ENCODE measurements at places on chromosomes 6 and 20.

DNA sequence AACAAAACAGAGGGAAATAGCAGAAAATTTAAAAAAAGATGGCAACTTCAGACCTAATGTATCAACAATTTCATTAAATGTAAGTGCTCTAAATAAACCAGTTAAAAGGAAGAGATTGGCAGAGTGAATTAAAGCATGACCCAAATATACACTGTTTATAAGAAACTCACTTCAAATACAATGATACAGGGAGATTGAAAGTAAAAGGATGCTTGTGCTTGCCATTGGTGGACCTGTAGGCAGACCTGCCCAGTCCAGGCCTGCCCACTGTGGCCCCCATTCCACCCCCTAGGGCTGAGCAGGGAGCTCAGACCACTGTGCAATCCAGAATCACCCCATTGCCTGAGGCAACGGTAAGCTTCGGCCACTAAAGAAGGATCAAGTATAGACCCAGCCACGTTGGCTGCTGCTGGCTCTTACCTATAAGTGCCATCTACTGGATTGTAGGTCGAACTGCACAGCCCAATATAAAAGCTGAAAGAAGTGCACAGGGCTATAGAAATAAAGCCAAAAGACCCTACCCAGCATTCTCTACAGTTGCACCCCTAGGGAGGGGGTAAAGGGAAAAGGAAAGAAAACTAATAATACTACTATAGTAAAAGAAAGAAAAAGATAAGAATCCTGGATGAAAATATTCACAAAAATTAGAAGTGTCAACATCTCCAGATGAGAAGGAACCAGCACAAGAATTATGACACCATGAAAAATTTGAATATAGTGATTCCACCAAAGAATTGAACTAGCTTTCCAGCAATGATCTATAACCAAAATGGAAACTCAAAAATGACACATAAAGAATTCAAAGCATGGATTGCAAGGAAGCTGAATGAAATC lies 36.1 kb downstream of the PSMB1 start:
- DNase-seq = peak; percentile 52

DNA sequence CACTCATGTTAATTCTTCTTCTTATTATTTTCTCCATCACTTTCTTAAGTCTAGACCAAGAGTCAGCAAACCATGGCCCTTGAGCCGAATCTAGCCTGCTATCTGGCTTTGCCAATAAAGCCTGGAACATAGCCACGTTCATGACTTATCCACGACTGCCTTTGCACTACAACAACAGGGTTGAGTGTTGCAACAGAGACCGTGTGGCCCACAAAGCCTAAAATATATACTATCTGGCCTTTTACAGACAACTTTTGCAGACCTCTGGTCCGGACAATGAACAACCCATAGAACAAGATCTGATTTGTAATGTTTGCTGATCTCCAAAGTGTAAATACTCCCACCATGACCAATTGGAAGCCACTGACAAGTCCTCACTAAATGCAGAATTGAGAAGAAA lies 140.5 kb upstream of the CDYL start:
- no peak for DNase-seq

- peak; percentile 59 for DNase-seq
Observed at GRCh38 chr6:35583893-35584688, 71.4 kb upstream of the TULP1 start.

DNA sequence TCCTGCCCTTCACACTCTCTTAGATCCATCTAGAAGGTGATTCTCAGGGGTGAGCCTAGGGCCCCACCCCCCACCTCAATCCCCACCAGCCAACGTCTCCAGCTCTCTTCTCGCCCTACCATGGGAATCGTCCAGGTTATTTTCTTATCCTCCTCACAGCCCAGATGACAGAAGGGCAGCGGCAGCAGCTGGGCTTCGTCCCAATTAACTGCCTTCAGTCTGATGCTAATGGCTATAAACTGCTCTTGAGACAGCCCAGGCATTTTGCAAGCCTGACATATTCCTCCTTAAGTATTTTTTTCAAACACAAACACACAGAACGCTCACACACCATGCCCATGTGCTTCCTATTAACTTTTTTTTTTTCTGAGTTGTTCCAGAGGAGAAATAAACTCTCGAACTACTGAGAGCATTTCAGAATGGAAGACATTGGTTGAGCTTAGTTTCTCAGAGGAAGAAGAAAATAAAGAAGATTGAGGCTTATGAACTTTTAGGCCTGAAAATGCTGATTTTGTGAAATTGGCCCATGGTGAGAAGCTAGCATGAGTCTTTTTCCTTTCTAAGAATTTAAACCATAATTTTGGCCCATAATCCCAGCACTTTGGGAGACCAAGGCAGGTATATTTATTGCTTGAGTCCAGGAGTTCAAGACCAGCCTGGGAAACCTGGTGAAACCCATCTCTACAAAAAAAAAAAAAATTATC lies 124.6 kb downstream of the EYA2 start:
- DNase-seq = no peak

GRCh38 chr20:38859070-38859690 lies 53.7 kb downstream of the PPP1R16B start:
- DNase-seq = peak; percentile 69

DNA sequence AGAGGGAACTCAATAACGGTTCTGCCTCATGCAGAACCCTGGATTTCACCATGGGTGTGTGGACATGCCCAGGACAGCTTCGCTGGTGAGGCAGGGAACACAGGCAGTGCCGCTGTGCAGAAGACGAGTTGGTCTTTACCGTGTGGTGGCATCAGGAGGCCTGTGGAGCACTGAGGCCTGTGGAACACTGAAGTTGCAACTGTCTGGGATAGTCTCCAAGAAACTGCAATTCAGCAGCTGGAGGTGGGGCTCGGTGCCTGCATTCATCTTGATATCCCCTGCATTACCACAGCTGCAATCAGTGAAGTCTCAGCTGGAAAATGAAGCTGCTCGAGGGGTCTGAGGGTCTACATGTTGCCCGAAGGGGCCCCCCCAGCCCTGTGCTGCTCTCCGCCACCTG lies 202.4 kb upstream of the CDH4 start:
- DNase-seq = no peak

DNA sequence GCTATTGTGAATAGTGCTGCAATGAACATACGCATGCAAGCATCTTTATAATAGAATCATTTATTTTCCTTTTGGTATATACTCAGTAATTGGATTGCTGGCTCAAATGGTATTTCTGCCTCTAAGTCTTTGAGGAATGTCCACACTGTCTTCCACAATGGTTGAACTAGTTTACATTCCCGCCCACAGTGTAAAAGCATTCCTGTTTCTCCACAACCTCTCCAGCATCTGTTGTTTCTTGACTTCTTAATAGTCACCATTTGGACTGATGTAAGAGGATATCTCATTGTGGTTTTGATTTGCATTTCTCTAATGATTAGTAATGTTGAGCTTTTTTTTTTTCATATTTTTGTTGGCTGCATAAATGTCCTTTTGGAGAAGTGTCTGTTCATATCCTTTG lies 208.7 kb downstream of the PHF3 start:
- DNase-seq = no peak

GRCh38 chr20:58202044-58202443 lies 26.4 kb downstream of the ANKRD60 start:
- DNase-seq = no peak

DNA sequence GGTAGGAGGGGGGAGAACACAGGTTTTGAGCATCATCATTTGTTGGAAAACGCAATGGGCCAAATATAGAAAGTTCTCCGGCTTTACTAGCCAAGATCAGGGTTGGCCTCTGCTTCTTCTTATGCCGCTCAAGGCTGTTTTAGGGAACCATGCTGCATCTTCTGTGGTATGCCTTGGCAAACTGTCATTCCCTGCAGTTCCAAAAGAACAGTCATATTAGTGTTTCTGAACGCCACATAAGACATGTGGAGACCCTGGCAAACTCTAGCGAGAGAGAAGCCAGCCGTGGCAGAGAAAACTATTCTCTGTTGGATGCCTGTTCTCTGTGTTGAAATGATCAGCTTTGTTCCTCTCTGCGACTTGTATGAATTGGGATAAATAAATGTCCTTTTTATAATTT lies 10.8 kb downstream of the ACTR5 start:
- no peak for DNase-seq

DNA sequence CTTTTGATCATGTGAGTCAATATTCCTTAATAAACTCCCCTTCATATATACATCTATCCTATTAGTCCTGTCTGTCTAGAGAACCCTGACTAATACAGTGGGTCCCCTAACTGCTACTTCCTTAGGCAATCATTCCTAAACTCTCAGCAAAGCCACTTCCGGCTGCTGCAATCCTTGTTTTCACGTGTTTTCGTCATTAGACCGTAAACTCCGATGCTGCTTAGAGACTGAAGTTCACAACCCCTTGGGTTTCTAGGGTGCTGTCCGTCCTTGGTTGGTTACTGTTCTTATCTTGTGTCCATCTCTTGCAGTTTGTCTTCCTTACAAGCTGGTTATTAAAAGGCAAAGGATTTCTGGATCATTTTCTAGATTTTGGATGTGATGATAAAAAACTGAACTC lies 106.4 kb downstream of the GMPR start:
- DNase-seq = no peak

DNA sequence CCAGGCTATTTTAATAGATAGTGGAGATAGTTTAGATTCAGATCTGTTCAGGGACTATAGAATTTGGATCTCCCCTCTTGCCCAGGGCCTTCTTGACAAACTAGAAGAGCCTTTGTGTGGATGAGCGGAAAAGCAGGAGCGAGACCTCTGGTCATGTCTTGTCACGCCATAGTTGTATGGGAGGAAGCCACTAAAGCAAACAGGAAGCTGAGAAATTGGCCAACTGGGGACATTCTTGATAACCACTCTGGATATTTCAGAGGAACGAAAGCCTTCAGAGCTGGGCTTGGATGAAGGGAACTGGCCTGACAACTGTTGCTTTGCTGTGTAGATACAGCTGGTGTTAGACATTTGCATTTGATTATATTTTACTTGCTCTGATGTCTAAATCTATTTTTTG lies 54.1 kb upstream of the EXOC2 start:
- DNase-seq = no peak

DNA sequence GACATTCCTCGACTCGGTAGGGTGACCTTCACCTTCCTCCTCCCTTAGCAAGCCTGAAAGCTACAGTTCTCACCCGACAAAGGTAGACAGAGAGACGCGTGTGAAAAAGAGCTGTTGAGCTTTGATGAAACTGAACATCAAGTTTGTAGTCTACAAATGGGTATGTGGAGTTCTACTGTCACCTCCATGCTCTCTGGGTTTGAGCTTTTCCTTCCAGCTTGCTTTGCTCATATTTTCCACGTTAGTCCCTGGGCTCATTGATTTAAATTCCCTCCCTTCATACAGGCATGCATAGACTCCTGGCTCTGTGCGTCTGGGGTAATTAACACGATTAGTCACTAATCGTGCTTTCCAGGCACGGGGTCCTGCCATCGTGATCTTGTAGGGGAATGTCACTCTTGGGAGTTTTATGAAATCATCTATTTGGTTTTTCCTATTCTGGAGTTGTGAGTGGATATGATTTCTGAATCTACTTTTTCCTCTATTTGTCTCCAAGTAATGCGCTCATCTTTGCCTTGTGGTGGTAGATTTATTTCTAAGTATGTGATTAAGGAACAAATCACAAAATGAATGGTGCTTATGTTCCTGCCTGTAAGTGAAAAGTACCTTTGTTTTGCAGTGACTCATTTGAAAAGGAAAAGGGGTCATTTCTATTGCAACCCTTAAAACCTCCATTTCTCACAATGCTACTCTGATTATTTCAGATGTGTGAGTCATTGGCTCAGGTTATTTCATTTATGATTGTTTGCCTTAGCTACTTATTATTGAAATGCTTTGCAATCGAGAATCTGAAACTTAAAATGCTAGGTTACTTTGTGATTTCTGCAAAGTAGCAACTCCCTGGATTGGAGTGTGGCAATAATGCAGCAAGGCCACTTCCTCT lies 154.6 kb downstream of the ZDHHC14 start:
- no peak for DNase-seq

- no peak for DNase-seq
Observed at GRCh38 chr6:11773013-11773412, 5.6 kb downstream of the ADTRP start.

- DNase-seq = no peak
Observed at GRCh38 chr20:19045371-19045770, 167.1 kb upstream of the SLC24A3 start.

DNA sequence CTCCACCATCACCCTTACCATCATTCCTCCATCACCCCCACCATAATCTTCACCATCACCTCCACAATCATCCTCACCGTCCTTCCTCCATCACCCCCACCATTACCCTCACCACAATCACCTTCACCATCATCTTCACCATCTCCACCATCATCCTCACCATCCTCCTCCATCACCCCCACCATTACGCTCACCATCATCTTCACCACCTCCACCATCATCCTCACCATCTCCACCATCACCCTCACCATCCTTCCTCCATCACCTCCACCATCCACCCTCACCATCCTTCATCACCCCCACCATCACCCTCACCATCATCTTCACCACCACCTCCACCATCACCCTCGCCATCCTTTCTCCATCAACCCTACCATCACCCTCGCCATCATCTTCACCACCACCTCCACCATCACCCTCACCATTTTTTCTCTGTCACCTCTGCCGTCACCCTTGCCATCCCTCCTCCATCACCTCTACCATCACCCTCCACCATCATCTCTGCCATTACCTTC lies 33.1 kb upstream of the MPC1 start:
- no peak for DNase-seq

DNA sequence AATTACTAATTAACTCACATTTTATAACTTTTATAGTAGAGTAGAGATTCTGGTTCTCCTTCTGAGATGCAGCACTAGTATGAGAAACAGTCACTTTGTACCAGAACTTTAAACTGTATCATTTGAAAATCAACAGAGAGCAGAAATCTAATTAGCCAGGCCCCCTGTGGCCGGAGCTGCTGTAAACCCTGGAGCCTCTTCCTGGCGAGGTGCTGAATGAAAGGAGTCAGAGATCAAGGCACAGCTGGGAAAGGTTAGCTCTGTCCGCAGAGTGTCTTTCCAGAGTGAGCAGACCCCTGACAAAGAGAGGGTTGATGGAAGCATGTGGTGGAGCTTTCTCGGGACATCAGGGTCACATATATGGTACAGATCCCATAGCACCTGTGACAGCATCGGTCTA lies 703.8 kb downstream of the RFPL4B start:
- no peak for DNase-seq

DNA sequence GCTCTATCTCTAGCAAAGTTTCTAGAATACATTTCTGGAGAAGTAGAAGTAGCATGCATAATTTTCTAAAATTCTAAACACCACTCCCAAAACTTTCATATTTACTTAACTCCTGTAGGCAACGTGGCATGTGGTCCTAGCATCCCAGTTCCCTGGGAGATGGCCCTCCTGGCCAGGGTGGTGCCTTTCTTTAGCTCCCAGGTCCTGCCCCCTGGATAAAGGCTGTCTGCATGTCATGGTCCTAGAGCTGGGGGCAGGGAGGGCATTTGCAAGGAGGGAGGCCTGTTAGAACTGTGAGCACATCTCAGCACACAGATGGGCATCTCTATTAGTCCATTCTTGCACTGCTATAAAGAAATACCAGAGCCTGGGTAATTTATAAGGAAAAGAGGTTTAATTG lies 485.6 kb upstream of the SULF2 start:
- DNase-seq = no peak

DNA sequence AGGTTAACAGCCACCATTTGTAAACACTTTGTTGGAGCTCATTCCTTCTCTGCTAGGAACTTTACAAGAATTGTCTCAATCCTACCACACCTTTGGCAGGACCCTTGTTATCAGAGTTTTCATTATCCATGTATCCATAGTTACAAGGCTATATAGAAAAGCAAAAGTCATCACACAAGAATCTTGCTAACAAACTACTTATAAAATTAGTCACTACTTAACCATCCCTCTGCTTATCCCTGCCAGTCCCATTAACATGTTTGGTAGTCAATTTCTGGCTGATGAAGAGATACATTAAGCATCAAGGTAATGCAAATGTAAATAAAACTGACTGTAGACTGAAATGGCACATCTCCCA lies 10.4 kb downstream of the ZSWIM3 start:
- DNase-seq = no peak
